ENCODE measurements at places on chromosomes 3 and 15.

- no peak for DNase-seq
These were observed 247.9 kb downstream of the SATB1 start for GRCh38 chr3:18177271-18177670.

GRCh38 chr3:20406611-20407011 lies 220.6 kb upstream of the SGO1 start:
- no peak for DNase-seq

DNA sequence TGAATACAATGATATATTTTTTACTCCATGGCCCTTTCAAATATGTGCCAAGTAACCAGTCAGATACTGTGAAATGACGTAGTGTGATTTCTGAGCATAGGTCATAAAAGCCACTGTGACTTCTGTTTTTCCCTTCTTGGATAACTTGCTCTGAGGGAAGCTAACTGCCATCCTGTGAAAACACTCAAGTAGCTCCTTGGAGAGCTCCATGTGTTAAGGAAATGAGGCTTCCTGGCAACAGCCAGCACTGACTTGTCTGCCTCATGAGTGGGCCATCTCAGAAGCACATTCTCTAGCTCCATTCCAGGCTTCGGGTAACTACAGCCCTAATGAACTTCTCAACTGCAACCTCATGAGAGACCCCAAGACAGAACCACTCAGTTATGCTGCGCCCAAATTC lies 9.5 kb upstream of the CCDC80 start:
- DNase-seq, result no peak

- DNase-seq, result no peak
These were observed 28.5 kb downstream of the SHC4 start for GRCh38 chr15:48935236-48935635.

GRCh38 chr15:67828278-67828968 lies 3.1 kb downstream of the SKOR1 start:
- DNase-seq, result no peak

GRCh38 chr3:171950373-171950772 lies 89.0 kb upstream of the FNDC3B start:
- DNase-seq, result no peak

All from MM.1S (cell line).